ENCODE measurements at places on chromosomes 2 and 18.

DNA sequence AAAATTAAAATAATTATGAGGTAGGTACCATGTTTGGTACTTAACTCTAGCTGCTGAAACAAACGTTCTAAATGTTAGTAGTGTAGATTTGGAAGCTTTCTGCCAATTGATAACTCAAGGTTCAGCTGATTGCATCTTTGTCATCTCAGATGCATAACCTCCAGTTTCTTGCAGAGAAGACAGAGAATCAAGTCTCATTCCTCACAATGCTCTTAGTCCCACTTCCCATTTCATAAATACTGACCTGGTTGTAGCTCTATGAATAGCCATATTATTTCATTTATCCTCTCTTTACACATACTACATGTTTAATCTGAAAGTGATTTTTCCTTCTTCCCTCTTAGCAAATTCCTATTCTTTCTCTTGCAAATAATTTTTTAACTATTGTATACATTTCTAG is 178.5 kb upstream of the SETBP1 start:
- no peak for DNase-seq

- no peak for DNase-seq
Observed at GRCh38 chr2:17355608-17356329, 162.5 kb downstream of the RAD51AP2 start.

DNA sequence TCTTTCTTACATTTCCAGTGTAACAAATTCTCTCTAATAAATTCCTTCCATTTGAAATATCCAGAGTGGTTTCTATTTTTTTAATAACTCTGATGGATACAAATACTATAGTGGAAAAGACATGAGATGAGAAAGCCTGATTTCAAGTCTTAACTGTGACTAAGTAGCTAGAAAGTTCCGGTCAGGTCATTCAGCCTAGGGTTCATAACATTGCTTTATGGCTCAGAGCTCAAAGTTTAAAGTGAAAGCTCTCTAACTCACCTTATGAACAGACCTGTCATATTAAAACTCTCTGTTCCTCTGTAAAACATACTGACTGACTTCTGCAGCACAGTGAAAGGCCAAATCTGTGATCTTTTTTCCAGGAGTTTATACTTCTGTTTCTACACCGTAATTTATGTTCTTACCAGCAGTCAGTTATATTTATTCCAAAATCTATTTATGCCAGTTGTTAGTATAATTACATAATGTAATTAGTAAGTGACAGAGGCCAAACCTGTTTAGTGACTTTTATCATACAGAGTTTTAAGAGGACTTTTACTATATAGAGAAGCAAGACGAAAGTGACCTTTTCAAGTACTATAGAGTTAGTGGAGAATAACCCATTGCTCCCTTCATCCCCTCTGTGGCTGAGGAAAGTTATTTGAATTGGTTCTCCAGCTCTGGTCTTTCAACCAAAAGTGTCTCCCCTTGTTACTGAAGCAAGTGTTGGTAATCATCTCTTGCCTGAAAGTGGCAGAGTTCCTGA is 118.8 kb upstream of the PDE1A start:
- DNase-seq, result no peak

GRCh38 chr2:190380962-190381412 is 27.2 kb upstream of the MFSD6 start:
- no peak for DNase-seq

- DNase-seq, result no peak
Observed at GRCh38 chr2:112640800-112641675, 4.7 kb upstream of the SLC20A1 start.

- no peak for DNase-seq
Observed at GRCh38 chr2:54287532-54287931, 31.5 kb upstream of the TSPYL6 start.

DNA sequence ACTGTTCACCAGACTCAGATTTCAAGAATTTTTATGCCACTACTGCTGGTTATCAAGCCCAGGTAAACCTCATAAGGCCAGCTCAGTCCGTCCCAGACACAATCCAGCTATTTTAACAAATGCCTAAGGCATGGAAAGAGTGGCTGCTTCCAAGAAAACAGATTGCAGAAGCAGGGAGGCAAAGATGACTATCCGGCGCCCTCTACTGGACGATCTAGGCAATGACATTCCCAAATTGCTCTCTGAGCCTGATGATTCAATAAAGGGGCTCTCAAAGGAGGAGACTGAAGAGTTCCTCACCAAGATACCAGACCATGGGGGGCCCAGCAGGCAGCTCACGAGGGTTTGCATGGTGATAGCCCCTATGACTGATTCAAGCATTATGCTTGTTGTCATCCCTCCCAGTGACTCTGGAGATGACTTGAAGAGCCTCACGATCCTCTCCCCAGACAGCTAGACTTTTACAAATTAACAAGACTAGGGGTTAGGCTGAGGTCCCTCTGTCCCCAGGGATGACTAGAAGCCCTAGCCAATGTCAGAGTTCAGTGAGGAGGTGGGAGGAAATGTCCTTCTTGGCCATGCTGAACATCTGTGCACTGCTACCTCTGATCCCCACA is 25.0 kb downstream of the SERPINB8 start:
- peak; percentile 35 for DNase-seq

DNA sequence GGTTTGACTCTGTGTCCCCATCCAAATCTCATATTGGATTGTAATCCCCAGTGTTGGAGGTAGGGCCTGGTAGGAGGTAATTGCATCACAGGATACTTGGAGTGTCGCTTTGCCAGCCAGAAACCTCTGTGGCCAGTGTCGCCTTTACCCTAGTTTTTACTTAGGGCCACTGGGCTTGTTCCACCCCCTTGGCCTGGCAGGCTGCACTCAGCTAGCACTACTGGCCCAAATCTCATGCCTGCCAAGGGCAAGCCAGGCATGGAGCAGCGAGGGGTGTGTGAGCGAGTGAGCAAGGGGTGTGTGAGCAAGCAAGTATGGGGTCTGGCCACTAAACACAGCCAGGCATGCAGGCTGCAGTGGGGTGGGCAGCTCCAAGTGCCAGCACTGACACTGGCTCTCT is 178.7 kb upstream of the MGAT5 start:
- no peak for DNase-seq

DNA sequence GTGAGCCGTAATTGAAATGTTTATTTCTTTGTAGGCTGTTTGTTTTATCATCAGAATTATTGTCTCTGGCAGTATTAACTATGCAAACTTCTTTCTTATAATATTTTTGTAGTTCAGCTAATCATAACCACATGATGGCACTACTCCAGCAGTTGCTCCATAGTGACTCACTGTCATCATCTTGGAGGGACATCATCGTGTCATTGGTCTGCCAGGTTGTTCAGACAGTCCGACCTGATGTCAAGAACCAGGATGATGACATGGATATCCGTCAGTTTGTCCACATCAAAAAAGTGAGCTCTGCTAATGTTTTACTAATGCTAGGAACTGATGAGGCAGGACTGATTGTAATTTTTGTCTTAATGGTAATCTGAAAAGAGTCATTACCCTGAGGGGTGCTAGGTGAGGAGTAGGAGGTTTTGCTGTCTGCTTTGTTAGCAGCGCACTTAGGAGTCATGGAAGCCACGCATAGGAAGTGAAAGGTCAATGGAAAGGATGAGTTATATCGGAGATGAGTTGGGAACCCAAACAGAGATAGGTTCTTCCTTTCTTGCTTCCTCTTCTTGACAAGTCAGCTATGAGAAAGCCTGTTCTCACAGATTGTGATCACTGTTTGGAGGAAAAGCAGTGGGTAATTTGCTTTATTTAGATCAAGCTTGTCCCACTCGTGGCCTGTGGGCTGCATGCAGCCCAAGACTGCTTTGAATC is 49.2 kb downstream of the PIKFYVE start:
- DNase-seq, result no peak

GRCh38 chr2:99084256-99084655 is 57.3 kb upstream of the C2orf15 start:
- DNase-seq, result no peak

GRCh38 chr18:58501066-58501896 is 127.6 kb downstream of the ALPK2 start:
- DNase-seq, result no peak

DNA sequence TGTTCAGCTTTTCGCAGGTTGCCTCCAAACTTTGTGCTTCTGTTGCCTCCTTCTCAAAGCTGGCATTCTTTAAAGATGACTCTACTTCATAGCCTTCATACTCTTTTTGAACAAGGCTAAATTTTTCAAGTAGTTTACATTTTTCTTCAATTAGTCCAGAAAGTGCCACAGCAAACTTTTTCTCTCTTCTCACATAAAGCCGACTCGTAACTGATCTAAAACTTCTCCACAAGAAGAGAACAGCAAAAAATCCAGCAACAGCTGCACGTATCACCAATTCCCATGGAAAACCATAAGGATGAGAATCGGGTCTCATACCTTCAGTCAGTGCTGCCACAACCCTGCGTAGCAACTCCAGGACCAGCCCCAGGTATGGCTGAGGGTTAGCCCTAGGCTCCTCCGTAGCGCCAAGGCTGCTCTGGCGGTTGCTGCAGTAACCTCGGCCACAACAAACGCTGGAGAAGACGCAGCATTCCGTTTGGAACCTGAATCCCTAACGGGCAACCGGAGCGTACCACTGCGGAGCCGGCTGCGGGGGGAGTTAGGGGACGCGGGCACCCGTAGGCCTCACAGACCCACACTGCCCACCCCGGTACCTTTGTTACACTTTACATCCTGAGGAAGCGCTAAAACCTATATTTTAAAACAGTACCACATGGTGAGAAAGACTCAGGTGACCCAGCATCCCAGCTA is at the start of gene CTAGE1:
Gene CTAGE1, minus strand, starts transcription at position 420 of the 693 bp plus-strand sequence. Its CDS starts 104 bp downstream, at position 316.
- no peak for DNase-seq

- no peak for DNase-seq
Observed at GRCh38 chr18:3540805-3541548, 91.0 kb downstream of the TGIF1 start.

- DNase-seq, result no peak
Observed at GRCh38 chr2:144030791-144031190, 489.1 kb downstream of the ZEB2 start.

DNA sequence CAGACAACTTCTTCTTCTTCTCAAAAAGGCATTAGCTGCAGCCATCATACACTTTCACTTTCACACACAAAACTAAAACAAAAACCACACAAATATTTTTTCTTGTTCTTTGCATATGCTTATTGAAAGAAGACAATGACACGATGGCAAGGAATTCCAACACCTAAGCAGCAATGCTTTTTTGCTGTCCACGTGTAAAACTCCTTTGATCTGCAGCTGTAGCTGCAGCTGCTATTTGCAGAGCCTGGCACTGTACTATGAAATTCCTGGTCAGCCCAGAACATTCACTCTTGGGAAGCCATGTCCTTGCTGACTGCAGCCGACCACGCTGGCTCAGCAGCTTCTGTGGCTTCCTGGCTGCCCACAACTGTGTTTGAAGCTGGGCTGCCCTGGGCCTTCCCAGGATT is 316.2 kb downstream of the CDH2 start:
- no peak for DNase-seq

DNA sequence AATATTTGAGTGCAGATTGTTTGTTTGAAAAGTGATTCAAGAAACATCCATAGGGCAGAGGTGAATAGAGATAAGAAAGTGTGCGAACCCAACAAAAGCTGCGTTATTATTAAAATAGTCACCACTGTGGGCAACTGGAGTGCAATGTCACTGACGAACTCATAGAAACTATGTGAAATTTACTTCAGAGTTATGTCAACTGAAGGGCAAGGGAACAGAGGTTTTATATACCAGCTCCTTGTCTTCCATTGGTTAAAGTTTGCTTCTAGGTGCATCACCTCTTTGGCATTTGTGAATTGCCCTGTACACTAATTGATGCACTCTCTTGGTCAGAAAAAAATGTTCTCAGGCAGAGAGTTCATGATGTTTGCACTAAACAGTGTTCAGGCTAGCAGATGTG is 110.5 kb upstream of the NYAP2 start:
- DNase-seq, result no peak

- no peak for DNase-seq
Observed at GRCh38 chr18:69658103-69658502, 257.4 kb downstream of the DOK6 start.

GRCh38 chr2:95382686-95383634 is 19.5 kb upstream of the FAHD2A start:
- no peak for DNase-seq

GRCh38 chr2:20465716-20466394 is 19.0 kb downstream of the RHOB start:
- DNase-seq, result no peak

DNA sequence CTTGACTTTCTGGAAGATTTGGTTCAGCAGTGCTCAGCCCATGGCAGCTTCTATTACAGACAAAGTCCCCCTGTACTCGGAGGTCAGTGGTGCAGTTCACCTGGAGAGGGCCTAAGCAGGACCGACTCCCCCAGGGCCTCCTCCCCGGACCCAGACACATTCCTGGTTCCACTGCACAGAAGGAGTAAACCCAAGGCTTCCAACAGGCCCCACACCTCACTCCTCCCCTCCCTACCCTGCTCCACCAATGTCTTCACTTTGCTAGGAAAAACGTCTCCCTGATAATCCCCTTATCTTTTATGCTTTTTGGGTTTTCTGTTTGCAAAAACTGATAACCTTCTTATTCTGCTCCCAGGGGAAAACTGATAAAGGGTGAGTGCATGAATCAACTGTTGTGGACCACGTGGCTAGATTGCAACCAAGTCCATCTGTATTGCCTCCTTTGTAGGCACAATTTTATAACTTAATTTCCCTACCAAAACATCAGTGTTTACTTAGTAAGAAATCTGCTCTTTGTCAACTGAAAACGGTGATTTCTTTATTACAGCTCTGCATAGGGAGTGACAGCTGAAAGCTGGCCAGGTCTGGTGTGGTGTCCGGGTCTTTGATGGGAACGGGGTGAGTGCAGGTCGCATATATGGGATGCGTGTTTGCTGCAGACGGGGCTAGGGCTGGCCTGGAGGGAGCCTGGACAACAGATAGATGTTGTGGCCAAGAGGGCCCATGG is 202.5 kb downstream of the GLI2 start:
- no peak for DNase-seq

GRCh38 chr2:177598326-177599138 is 206.0 kb downstream of the AGPS start:
- no peak for DNase-seq

GRCh38 chr2:48250943-48251342 is 279.0 kb upstream of the STON1 start:
- DNase-seq, result no peak

- no peak for DNase-seq
Observed at GRCh38 chr2:224178056-224178455, 139.0 kb upstream of the SERPINE2 start.

- no peak for DNase-seq
Observed at GRCh38 chr2:161077367-161078210, 82.6 kb upstream of the TANK start.

GRCh38 chr2:238127165-238128060 is 11.1 kb upstream of the KLHL30 start:
- DNase-seq, result no peak

- DNase-seq, result no peak
Observed at GRCh38 chr2:157172239-157172638, 85.3 kb upstream of the GALNT5 start.

All from stimulated activated CD4-positive, alpha-beta T cell treated with anti-CD3 and anti-CD28 coated beads, Interleukin-1b, Interleukin-23, amount 100 ng/mL, for 1 hour (primary cell).